ENCODE measurements at places on chromosomes 3 and 15.
A peak's percentile ranks its signal among the peaks of the same experiment; 100 is the strongest.

DNA sequence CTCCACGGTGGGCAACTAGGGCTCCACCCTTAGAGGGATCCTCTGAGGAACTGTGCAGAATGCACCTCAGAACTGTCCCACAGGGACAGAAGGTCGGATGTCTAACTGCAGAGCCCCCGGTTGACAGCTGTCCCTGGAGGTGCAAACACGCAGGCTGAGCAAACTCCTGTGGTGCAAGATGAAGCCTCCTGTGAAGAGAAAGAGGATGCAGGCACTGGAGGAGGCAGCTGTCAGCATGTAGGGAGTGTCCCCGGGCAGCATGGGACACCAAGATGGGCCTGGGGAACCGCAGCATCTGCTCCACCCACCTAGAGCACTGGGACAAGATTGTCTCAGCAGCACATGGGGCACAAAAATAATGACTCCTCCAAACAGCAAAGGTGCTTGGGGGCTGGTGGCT is 258.9 kb downstream of the ABHD5 start:
- DNase-seq, result no peak

DNA sequence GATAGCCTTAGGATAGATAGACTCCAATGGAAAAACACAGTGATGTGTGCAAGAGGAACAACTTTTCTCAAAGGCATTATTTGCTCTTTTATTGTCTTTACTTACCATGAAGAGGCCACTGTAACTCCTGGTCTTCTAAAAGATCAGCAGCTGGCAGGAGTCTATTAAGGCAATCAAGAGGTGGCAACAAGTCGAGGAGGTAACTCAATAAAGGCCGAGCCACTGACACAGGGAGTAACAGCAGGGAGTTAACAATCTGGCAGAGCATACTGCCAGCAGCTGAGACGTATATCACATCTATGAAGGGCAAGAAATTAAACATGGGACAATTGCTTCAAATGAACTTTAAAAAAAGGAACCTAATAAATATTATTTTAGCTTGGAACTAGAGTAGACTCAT is 106.2 kb downstream of the HERC1 start:
- no peak for DNase-seq

DNA sequence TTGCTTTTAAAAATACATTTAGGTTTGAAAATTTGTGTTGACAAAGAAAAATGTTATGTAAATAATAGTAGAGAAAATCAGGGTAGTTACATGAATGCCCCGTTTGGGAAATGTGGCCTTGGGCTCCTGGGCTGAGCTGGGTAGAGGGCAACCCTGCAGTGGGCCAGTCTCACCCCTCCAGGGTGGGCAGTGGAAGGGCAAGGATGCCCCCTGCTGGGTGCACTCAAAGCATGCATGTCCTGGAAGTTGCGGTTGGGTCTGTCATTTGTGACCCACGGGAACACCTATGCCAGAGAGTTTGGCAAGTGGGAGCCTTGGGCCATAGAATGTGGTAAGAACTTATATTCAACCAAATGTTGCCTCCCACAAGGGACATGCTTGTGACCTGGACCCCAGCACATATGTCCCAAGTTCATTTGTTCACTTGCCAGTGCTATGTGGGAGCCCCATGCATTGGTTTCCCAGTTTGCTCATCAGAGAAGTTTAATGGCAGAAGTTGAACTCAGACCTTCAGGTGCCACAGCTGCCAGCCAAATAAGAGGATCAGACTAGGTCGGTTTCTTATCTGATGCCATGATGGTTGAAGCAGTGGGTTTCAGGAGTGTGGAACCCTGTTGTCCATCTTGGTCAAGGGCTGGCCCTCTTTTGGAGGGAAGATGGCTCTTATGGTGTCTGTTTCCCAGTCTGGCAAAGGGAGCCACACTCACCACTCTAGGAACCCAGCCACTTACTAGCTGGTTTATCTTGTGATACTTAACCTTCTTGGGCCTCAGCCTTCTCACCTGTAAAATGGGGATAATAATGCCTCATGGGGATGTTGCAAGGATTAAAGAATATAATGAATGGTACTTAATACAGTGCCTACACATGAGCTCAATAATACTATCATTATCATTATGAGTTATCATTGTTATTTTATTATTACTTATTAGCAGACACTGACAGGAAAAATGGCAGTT is 2.5 kb upstream of the PLCB2 start:
- peak; percentile 57 for DNase-seq

DNA sequence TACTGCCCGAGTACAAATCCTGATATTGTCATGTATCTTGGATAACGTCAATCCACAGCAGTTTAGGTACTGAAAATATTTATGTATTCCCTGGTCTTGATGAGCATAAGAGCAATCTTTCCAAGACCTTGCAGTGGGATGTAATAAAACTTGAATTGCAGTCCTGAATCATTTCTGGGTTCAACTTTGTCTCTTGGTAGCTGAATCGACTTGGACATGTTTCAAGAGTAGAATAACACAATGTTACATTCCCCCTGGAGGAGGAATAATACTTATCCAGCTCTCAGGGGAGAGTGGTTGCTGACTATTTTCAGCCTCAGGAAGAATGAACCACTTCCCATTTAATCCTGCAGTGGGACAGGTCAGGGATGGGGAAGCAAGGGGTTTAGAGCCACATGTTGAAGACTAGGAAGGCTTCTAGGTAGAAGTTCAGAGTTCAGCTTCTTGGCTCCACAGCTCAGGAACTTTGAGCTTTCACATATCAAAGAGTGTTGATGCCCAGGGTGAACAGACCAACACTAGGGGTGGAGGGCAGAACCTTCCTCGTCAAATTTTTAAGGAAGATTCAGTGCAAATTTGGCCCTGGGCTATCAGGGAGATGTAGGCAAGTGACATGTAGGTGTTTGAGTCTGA is 43.4 kb upstream of the GPD1L start:
- DNase-seq, result no peak

DNA sequence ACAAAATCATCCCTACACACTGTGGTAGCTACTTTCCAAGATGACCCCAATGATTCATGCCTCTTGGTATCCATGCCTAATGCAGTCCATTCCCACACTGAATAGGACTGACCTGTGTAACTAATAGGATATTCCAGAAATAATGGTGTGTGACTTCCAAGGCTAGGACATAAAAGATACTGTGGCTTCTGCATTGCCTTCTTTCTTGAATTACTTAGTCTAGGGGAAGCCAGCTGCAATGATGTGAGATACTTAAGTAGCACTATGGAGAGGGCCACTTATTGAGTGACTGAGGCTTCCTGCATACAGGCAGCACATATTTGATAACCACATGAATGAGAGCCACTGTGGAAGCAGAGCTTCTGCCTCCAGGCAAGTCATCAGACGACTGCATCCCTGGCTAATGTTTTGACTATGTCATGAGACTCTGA is 50.1 kb downstream of the NR1I2 start:
- DNase-seq, result no peak

- DNase-seq, result no peak
Observed at GRCh38 chr3:36680952-36681351, 83.4 kb downstream of the DCLK3 start.

GRCh38 chr3:97705764-97706163 is 58.8 kb upstream of the ARL6 start:
- no peak for DNase-seq

DNA sequence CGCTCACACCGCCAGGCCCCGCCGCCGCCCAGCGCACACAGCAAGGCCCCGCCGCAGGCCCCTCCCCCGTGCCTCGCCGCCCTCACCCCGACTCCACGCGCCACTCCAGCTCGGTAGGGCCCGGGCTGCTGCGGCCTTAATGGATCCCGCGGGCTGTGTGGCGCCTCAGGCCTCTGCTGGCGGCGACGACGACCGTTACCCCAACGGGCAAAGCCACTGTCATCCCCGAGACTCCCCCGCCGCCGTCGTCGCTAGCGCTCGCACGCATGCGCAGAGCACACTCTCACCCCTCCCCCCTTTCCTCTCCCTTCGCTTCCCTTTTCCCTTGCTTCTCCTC is at the start of gene MSL2:
Gene MSL2 (minus strand): TSS at position 272 of the 337 bp plus-strand sequence. CDS start 1,222 bp downstream, outside the sequence.
- DNase-seq, result no peak

DNA sequence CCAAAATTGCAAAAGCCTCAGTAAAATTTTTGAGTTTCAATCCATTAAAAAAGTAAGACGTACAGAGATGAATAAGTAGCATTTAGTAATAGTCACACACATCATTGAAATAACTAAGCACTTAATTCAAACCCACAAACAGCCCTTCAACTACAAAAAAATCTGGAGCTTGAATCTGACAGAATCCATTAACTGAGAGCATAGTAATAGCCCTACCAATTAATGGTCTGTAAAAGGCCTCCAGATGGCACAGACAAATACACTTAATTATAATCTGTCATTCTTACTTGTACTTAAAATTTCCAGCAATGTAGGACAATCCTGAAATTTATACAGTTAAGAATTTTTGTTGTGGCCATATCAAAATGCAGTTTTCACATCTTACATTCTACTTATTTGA is 246.9 kb downstream of the VGLL3 start:
- DNase-seq, result no peak

DNA sequence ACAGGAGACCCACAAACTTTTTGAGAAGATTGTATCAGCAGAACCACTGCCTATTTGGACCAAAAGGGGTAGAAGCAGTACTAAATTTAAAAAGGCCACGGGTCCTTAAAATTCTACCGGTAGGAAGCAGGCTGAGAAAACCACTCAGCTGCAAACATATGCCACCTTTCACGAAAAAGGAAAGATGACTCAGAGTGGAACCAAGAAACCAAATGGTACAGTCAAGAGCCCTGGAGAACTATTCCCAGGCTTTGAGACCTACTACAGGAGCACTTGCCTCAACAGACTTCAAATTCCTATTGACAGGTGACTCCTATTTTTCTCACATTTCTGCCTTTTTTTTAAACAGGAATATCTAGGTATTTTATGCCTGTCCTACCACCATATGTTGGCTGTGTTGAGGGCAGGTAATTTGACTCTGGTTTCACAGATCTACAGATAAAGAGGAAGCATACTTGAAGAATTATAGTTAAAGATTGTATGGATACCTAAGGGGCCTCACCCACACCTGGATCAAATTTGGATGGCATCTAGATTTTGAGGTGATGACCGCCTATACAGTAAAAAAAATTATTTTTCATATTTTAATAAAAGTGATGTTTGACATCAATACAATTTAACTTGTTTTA is 10.1 kb downstream of the GOLIM4 start:
- DNase-seq, result no peak

GRCh38 chr15:69215314-69216035 is 55.0 kb downstream of the GLCE start:
- no peak for DNase-seq

DNA sequence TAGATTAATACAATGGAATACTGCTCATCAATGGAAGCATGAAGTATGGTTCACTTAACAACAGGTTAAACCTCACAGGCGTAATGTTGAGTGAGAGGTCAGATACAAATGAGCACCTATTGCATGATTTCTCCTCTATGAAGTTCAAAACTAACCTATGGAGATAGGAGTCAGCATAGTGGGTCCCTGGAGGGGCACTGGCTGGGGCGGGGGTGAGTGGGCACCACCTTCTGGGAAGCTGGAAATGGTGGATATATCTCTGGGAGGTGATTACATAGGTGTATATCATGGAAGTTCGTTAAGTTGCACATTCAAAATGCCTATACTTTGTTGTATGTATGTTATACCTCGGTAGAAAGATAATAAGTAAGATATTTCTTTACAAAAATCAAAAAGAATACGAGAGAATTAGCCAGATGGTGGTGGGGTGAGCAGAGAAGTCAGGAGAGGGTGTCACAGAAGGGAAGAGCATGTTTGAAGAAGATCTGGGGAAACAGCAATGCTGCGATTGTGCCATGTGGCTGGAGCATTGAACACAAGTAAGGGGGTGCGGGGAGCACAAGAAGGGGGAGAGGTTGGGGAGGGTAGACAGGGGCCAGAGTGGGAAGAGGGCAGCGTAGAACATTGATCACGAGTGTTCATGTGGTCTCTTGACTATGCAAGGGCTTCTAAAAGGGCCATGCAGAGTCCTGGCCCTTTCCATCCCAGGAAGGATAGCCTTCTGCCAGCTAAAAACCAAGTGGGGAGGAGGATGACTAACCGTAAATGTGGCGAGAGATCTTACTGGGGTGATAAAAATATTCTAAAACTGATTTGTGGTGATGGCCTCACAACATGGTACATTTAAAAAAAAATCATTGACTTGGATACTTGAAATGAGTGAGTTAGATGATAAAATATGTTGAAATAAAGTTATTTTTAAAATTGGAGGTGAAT is 30.2 kb downstream of the ITGA11 start:
- no peak for DNase-seq

GRCh38 chr15:42218953-42219592 is 11.0 kb upstream of the VPS39 start:
- DNase-seq, result no peak

DNA sequence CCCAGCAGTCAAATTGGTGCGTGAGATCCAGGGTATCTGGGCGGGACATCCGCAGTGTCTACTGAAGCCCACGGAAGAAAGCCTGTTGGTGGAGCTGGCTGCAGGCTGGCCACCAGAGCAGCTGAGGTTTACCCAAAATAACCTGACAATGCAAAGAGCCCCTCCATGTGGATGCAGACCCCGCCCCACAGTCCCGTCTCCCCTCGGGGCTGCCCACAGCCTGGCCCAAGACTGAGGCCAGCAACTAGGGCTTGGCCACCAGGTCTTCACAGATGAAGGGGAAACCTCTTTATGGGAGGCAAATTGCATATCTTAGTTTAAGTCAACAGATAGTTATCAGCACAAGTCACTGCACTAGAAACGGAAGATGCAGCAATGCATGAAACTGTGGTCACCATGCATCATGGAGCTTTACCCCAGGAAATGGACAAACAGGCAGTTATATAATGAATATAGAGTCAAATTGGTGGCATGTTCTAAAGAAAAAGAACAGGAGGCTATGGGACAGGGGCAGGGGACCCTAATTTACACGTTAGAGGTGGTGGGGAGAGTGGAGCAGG is 86.3 kb downstream of the ARNT2 start:
- no peak for DNase-seq

DNA sequence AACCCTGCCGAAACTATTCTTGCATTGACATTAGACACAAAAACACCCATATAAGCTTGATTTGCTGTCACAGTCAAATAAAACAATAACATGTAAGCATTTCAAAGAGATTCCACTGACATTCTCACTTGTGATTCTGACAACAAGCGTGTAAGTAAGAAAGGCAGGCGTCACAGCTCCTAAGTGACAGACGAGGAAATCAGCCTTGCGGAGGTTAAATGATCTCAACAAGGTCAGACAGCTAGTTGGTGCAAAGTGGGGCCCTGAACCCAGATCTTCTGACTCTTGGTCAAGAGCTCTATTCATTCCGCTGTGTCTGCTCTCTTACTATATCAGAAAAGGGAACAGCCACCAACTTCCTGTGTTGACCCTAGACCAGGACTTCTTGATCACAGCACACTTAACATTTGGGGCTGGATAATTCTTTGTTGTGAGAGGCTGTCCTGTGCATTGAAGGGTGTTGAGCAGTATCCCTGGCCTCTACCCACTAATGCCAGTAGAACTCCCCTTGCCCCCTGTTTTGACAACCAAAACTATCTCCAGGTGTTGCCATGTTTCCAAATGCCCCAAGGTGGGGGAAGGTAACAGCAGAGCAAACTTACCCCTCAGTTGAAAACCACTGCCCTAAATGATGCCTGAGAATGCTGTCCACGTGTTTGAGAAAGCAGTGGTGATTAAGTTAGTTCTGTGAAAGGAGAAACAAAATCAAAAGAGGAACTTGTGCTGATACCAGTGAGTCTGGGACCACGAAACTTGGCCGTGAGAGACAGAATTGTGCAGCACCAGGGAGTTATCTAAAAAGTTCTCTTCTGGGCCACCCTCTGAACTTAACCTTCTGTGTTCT is 86.1 kb downstream of the LIPC start:
- no peak for DNase-seq

GRCh38 chr3:17852217-17852616 is 109.8 kb upstream of the TBC1D5 start:
- DNase-seq, result no peak

All from activated naive CD4-positive, alpha-beta T cell treated with anti-CD3 and anti-CD28 coated beads, Interleukin-2, amount 50 U/mL, for 16 hours (primary cell).